ENCODE measurements at places on chromosomes 5 and 9.
A peak's percentile ranks its signal among the peaks of the same experiment; 100 is the strongest.

- no peak for DNase-seq
These were observed 59.1 kb downstream of the PHF2 start for GRCh38 chr9:93635186-93636107.

DNA sequence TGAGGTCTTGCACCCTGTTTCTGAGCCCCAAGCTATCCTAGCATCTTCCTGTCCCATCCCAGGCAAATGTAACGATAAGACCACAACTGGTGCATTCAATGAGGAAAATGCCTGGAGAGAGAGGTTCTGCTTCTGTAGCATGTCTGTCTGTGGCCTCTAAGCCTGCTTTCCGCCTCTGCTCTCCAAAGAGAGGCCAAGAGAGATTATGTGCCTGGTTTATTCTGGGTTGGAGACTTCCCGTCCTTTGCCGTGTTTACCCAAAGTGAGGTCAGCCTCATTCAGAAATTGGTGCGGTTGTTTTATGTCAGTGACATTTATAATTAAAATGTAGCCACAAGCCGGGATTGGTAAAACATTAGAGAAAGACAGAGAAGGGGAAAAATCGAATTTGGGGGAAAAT lies 77.8 kb downstream of the FGF1 start:
- no peak for DNase-seq

DNA sequence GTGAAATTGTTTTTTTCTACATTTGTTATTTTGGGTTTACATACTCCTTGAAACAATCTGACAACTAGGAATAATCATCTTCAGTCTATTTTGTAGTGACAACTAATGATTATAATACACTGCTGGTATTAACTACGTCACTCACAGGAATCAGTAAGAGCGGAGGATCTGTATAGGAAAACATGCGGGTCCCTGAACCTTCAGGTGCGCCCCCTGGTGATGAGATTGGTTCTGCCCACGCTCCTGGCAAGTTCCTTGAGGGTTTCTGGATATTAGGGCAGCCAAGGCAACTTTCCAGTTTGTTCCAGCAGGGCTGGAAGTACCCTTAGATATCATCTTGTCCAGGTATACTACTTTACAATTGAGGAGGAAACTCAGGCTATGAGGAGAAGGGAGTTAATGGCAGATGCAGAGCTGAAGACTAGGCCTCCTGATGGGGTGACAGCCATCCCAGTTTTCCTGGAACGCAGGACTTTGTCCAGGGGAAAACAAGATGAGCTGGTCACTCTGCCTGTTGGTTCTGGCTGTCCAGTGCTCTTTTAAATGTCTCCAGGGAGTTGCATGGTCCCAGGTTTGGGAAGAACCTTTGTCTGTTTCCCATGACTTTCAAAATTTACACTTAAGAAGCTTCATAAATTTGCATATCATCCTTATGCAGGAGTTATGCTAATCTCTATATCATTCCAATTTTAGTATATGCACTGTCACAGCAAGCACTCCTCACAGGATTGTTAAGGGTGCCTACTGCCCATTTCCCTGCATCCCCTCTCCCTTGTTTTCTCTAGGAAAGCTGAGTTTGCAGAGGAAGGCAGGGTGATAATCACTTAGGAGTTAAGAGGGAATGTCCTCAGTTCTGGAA lies 14.9 kb upstream of the WNT8A start:
- DNase-seq = peak; percentile 52

DNA sequence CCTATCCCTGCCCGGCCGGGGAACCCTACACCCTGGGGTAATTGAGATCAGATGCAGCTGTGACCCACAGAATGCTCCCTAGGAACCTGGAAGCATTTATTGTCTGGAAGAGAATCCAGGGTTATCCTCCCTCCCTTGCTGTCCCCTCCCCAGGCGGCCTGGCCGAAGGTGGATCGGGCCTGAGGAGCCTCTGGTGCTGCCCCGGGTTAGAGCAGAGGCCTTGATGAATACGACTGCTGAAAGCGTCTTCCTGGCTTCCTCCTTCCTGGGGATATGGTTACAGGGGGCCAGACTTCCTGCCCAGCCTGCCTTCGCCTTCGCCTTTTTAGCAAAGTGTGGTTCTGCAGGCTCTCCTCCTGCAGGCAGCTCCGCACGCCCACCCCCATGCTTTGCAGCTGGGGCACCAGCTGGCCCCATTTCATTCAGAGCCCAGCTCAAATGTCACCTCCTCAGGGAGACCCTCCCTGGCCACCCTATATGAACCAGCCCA lies 22.5 kb upstream of the PTGS1 start:
- no peak for DNase-seq

DNA sequence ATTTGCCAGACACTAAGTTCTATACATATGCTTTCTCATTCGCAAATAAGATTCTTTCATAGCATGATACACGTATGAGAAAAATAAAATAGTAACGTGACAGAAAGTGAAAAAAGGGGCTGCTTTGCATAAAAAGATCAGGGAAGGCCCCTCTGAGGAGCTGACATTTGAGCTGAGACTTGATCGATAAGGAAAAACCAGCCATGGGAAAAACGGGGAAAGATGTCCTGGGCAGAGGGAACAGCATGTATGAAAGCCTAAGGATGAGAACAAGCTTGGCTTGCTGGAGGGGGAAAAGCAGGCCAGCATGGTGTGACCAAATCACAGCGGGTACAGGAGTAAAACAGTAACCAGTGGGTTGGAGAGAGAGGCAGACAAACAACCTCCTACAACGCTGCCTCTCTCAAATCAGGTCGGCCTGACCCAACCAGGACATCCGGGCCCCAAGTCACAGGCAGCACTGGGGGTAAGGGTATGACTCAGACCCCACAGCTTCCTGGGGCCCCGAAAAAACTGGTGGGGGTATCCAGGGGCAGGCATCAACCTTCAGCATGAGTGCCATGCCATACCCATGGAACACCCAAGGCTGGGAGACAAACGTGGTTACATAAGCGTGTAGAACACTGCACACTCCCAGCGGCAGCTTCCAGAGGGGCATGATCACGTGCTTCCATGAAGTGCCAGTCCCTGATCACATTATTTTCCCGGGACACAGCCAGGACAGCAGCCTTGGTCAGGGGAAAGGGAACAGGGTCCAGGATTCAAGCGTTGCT lies 2.2 kb downstream of the TNIP1 start:
- peak; percentile 51 for DNase-seq

DNA sequence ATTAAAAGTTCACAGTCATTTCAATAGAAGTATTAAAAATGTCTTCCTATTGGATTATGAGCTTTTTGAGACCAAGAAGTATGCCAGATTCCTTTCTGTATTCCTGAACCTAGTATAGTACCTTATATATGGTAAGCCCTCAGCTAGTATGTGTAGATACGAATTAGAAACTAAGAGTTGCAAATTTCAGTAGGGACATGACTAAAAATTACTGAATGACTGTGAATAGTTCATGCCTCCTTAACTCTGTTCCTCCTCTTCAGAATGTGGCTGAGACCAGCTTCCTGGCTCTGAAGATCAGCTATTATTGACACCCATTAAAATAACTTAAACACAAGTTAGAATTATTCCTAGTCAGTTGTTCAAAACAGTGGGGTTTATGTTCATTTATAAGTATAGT lies 19.7 kb downstream of the KDM3B start:
- no peak for DNase-seq

DNA sequence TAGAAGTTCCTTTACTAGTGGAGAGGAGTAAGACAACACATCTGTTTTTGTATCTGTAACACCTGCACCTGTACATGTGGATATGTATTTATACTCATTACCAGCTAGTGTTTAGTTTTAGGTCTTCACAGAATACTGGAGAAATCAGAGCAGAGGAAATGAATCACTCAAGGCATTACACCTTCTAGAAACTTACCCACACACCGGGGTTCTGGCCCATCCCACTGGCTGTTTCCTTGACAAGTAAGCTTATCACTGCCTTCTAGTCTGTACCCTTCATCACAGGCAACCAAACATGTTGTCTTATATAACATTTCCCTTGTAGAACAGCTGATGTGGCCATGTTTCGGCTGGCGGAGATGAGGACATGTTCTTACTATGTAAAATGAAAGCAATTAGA lies 76.7 kb downstream of the SVEP1 start:
- DNase-seq = no peak

DNA sequence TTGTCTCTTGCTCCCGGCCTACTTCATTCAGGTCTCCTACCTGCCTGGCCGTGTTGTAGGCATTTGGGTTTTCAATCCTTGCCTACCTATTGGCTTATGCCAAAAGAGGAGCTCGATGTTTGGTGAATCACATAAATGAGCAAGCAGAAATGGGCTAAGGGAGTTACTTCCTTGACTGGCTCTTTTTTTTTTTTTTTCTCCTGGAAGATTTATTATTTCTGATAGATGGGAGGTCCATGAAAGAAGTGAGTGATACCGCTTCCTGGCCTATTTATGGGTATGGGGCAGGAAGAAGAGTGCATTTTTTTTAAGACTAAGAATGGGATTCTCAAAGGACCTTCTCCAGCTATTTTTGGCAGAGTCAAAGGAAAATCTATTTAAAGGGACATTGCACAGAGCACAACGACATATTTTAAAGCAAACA lies 294.1 kb downstream of the ARHGAP26 start:
- DNase-seq = no peak

DNA sequence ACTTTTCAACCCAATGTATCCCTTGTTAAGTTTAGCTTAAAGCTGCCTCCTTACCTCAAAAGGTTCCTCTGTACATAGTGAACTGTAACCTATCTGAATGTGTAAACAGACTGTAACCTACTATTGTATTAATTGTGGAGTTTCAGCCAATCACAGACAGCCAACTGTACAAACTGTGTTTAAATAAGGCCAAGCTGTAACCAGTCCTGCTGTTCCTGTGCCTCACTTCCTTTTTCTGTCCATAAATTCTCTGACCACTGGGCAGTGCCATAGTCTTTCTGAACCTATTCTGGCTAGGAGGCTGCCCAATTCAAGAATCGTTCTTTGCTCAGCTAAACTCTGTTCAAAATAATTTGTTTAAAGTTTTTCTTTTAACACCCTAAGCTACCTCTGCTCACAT lies 74.7 kb upstream of the DAPK1 start:
- no peak for DNase-seq

GRCh38 chr5:17816944-17817343 lies 182.7 kb downstream of the TAF11L14 start:
- DNase-seq = no peak

DNA sequence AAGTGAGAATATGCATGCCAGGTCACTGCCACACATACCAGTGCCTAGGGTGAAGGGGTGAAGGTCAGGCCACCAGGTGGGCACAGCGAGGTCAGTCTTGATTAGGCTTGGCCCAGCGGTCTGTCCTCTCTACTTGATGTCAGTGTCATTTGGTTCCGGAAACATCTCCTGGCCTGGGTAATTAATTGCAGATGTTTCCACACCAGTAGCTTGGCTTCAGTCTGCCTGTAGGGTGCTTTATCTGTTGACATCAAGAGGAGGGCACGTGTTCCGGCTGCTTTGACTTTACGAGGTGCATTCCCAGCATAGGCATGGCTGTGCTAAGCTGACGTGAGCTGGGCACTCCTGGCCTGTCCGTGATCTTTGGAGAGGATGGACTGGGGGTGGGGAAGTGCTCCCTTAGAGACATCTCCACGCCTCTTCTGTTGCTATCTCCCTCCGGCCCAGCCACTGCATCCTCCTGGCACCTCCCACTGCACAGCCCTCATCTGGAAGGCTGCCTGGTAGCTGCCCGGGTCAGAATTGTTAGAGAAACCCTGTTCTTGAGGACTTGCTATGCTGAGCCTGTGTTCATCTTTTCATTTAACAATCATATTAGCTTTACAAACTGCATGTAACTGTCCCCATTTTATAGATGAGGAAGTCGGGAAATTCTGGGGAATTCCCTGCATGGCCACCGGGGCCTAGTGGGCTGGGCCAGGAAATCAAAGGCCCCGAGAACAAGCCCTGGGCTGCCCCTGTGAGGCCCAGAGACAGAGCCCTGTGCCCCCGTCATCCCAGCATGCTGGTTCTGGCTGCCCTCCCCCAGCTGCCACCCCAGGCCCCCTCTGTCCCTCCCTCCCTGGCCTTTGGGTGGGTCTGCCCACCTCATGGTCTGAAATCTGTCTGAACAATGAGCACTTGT lies 29.1 kb downstream of the JADE2 start:
- no peak for DNase-seq

DNA sequence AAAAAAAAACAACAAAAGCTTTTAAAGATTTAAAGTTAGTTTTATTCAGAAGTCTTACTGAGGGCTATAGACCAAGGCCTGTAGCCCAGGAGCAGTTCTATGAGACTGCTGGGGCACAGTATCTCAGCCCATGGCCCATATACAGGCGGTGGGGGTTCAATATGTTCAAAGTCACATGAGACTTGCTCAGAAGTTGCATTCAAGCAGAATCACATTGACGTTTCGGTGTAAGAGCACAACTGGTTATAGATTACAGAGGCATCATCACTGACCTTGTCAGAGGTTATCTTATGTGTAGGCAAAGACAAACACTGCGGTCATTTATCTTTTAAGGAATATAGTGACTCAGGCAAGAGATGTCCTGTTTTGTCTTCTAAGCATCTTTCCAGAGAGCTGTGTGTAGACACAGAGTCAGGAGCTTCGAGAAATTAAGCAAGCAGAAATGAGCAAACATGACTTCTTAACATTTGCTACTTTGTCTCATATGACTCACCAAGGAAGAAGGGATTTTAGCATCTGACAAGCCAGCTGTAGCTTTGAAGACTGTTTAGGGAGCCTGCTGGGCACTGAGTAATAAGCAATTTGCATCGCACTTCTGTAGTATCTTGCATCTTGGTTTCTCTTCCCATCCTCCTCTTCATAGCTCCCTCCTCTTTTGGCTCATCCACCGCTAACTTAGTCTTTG lies 12.9 kb upstream of the F2RL1 start:
- DNase-seq = no peak

- no peak for DNase-seq
These were observed 2.3 kb downstream of the CDKN2B-AS1 start for GRCh38 chr9:21996858-21997257.

DNA sequence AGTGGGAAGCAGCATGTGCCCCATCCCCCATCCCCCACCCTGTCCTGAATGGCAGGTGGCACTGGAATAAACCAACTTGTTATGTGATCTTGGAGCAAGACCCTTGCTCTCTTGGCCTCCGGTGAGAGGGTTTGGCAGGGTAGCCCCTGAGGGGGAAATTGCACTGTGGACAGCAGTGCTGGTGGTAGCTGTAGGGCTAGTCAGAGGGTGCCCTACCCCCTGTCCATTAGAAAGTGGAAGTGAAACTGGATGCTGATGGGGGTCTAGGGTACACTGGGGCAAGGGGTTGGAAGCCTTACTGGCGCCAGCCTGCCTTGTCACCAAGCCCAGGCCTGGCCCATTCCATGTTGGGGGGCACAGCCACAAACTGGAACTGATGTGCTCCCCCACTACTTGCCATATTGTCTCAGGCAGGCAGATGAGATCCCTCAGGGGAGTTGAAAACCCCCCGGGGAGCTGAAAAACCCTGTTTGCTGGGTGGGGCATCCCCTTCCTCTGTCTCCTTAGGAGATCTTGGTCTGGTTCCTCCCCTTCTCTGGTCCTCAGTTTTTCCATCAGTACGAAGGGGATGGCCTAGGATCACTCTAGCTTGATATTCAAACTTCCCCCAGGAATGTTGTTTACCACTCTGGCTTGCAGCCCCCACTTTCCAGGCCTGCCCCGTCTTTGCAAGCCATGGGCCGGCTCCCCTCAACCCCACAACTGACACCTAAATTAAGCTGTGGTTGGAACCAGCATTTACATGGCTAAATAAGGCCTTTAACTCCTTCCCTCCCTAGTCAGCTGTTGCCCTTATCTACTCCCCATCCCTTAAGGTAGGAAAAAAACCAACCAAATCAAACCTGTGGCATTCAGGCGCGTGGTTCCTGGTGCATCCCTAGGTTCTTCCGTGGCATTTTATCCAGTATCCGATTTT lies 14.4 kb upstream of the SYNPO start:
- no peak for DNase-seq

GRCh38 chr9:105881654-105882349 lies 187.5 kb downstream of the TMEM38B start:
- peak; percentile 46 for DNase-seq

GRCh38 chr9:36194326-36195000 lies 3.7 kb downstream of the CLTA start:
- DNase-seq = no peak
